ENCODE measurements at places on chromosomes 7 and 10.
A peak's percentile ranks its signal among the peaks of the same experiment; 100 is the strongest.

DNA sequence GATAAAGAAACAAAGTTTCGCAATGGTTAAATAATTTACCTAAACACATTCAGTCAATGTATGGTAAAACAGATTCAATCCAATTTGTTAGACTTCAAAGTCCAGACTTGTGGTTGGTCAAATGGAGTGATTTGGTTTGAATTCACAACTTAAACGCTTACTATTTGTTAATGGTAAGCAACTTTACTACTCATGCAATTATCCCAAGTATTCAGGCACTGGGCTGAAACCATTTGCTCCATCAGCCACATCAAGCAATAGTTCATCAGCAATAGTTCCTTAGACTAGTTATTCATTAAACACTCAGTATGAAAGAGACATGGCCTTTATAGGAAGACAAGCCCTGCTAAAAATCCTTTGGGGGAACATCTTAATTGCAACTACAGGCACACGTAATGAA, 253.0 kb downstream of the AGMO start:
- DNase-seq = no peak

DNA sequence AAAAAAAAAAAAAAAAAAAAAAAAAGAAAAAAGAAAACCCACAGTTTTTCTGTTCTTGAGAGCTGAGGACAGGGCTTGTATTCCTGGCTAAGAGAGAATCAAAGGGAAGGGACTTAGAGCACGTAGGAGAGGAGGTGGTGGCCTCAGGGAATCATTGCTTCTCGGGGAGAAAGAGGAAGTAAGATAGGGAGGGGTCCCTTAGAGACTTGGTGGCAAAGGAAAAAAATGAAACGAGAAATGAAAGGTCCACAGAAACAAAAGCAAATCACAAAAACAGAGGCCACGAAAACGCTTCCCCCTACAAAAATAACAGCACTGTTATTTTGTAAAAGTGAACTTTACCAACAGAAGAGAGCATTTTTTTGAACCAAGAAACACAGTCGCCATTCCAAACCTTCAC, 323.1 kb upstream of the GALNT17 start:
- no peak for DNase-seq

DNA sequence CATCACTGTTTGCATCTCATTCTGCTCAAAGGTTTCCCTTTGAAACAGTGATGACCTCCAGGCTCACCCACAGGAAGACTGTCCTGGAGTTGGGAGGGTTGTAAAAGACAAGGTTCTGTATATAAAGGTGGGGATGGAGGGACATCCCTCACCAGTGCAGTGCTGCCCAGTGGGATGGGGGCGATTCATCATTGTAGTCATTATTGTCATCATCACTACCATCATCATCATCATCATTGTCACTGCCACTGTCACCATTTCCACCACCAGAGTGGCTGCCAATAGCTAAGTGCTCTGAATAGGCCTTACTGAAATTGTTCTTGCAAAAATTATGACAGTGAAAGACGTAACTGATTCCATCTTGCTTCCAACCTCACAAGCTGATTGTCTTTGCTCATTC, 24.7 kb downstream of the MRPS24 start:
- DNase-seq = no peak

DNA sequence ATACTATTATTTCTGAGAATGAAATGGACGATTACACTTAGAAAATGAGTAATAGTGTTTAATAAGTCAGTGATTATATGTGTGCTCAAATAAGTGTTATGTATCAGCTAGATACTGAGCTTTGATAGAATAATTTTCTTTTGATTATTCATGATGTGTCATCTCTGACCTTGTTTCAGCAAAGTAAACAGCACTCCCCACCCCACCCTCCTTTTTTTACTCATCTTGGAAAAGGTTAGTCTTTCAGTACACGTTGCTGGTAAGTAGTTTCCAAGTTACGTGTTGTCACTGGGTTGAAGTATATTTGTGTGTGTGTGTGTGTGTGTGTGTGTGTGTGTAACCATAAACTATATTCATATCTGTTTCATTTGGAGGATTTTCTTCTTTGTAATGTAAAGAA, 84.1 kb downstream of the GNAI1 start:
- no peak for DNase-seq

DNA sequence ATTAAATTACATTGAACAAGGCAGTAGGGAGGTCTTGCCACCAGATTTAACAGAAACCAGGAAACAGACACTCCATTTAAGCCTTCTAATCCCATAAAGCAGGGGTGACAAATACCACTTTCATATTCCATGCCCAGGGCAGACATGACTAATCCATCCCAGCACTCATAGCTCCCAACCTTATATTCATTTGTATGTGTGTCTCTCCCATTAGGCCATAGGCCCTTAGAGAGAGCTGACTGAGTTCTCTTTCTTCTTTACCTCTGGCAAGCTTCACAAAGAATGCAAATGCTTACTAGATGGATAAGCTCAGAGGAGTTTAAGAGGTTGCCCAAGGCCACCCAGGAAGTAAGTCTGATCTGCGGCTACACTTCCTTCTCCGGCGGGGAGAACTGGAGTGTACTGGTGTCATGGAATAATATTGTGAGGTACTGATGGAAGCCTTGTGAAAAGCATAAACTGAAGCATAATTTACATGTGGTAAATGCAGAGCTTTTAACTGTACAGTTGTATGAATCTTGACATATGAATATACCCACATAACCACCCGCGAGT, 239.7 kb upstream of the HABP2 start:
- peak; percentile 30 for DNase-seq

- no peak for DNase-seq
Observed at GRCh38 chr7:44378744-44379143, 53.4 kb upstream of the CAMK2B start.

DNA sequence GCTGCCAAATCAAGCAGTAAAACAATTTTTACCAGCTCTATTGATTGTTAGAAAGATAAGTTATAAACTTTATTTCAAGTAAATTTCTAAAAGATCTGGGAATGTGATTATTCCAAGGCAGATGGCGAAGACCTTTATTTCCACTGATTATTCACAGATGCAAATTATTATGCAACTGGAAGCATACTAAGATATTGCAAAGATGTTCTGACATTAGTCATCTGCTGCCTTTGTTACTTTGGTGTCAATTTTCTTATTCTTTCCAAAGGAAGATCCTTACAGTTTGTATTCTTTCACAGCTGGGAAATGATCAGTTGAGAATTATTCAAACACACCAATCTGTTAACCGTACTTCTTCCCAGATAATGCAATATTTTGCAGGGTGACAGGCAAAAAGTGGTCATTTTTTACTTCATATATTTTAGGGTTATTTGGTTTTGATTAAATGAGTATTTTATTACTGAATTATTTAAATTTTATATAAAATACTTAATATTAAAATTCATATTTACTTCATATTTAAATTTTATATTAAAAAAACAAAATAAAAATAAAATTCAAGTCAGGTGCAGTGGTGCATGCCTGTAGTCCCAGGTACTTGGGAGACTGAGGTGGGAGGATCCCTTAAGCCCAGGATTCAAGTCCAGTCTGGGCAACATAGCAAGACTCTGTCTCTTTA, 171.3 kb downstream of the FZD1 start:
- no peak for DNase-seq
